ENCODE measurements at places on chromosomes 16 and 17.

DNA sequence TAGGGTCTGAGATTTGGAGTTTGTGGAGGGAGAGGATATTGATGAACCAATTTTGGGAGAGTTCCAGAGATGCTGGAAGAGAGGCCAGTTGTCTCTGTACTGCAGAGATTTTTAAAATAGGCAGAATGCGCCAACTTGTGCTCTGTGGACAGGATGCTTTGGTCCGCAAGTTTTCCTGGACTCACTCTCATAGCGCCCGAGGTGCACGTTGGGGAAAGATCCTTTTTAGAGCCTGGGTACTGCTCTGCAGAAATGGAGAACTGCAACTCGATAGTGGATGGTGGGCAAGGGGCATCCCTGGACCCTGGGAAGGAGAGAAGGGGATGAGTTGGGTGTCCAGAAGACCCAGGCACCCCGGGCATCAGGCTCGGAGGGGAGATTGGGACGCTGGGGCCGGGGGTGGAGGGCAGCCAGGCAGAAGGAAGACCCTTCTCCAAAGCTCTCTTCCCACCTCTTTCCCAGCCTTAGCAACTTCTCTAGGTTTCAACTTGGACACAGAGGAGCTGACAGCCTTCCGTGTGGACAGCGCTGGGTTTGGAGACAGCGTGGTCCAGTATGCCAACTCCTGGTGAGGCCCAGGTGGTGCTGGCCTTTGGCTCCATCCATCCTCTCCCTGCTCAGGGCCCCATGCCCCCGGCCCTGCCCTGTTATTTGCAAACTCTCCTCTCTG lies 590 bp downstream of the ITGAX start:
- DNase-seq, result no peak

- DNase-seq, result no peak
Observed at GRCh38 chr16:55357241-55357640, 33.2 kb downstream of the IRX6 start.

- no peak for DNase-seq
Observed at GRCh38 chr17:78362671-78363070, 2.8 kb upstream of the SOCS3 start.

GRCh38 chr16:72913551-72913950 lies 134.4 kb downstream of the ZFHX3 start:
- no peak for DNase-seq

GRCh38 chr17:62870030-62870541 lies 62.0 kb upstream of the MARCHF10 start:
- DNase-seq, result no peak

DNA sequence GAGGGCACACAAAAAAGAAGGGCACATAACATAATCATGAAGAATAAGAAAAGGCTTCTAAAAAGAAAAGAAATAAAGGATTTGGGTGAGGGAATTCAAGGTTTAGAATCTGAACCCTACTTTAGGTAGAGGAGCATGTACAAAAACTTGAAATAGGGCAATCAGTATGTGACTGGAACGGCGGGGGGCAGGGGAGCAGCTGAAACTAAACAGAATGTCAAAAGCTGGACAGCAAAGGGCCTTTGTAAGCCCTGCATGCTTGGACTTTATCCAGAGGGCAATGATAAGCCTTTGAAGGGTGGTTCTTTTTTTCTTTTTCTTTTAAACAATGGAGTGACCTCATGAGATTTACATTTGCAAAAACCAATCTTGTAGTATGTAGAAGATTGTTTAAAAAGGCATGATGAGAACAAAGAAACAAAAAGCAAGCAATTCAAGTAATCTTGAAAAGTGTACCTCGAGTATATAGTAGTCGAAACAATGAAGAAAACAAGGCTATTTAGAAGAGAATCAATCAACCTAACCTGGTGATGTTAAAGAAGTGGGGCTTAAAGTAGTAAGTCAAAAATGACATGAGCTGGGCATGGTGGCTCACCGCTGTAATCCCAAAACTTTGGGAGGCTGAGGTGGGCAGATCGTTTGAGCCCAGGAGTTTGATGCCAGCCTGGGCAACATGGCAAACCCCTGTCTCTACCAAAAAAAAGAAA lies 46.7 kb upstream of the ANKFY1 start:
- DNase-seq, result no peak

DNA sequence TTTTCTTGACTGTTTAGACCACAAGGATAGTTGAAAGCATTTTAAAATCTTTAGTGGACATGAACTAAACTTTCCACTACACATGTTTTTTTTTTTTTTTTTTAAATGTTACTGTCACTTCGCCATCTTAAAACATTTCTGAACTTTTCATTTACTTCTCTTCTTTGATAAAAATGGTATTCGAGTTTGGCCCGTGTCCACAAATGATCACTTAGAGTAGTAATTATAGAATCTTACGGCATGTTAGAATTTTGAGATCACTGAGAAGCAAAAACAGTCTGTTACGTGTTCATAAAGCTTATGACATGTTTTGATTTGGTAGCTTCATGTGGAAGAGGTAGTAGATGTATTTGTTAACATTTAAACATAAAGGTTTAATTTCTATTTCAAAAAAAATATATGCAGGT lies 1.1 kb downstream of the NSRP1 start:
- DNase-seq, result no peak

DNA sequence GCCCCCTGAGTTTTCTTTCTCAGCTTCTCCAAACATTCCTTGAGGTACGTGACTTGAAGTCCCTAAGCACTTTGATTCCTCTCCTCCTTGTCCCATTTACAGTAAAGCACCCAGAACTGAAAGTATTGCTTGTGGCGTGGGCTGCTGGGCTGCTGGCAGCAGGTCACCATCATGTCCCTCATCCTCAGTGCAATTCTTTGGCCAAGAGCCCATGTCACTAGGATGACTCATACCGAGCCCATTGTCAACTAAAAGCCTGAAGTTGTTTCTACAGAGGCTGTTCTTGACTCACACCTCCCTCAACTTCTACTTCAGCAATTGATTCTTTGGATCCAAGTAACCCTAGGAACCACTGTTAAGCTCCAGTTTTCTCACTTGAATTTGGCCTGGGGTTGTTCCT lies 54.3 kb downstream of the KPNA2 start:
- DNase-seq, result no peak

Measured in activated T-cell treated with anti-CD3 and anti-CD28 coated beads, Interleukin-2, amount 50 U/mL, for 1 hour (primary cell).